ENCODE measurements at places on chromosomes 13 and 19. TPM values are rescaled to one million over a fixed set of nuclear protein-coding genes. Genes with fewer than 3 reads are reported as not detected.

Gene GET3
- total RNA-seq = 68.0 TPM

Gene FFAR2
- total RNA-seq = not detected

Gene TEX101
- not detected for total RNA-seq

Gene KLHL1
- not detected for total RNA-seq

Gene ARHGAP33
- total RNA-seq = 25.8 TPM

Gene PRSS57
- total RNA-seq = not detected

Gene LMTK3
- total RNA-seq = 2.0 TPM

Gene PGLYRP2
- 0.07 TPM for total RNA-seq

Gene KCNRG
- 0.34 TPM for total RNA-seq

Gene HIF3A
- total RNA-seq = not detected

Gene SULT2A1
- not detected for total RNA-seq

Gene CYP4F8
- total RNA-seq = not detected

Gene CTU1
- 12.5 TPM for total RNA-seq

Gene DIRAS1
- total RNA-seq = not detected

Gene CCDC61
- 24.0 TPM for total RNA-seq

Gene SPHK2
- total RNA-seq = 40.8 TPM

Gene B3GNT3
- total RNA-seq = not detected

Gene APOC1
- 1.2 TPM for total RNA-seq

Gene FFAR1
- 0.18 TPM for total RNA-seq

Gene ZNF615
- total RNA-seq = 6.4 TPM

Gene UBE2L5
- total RNA-seq = not detected

Gene CCDC122
- 1.5 TPM for total RNA-seq

Gene FUT2
- not detected for total RNA-seq

Gene LONP1
- total RNA-seq = 186 TPM

Gene RFPL4A
- not detected for total RNA-seq

Gene PDE4A
- total RNA-seq = 71.1 TPM

Gene MCEMP1
- not detected for total RNA-seq

Gene ZNF665
- total RNA-seq = 1.6 TPM

Gene RAB3A
- 11.0 TPM for total RNA-seq

Gene FSD1
- 39.1 TPM for total RNA-seq

Gene LGALS14
- total RNA-seq = not detected

Gene TEKTIP1
- 1.4 TPM for total RNA-seq

Gene DEDD2
- total RNA-seq = 36.9 TPM

Gene KLK2
- total RNA-seq = not detected

Gene MBD3L2
- not detected for total RNA-seq

Gene NALCN
- not detected for total RNA-seq
